ENCODE measurements at places on chromosomes 4 and X.

GRCh38 chr4:3821580-3822229, 55.5 kb downstream of the ADRA2C start:
- DNase-seq, result no peak

DNA sequence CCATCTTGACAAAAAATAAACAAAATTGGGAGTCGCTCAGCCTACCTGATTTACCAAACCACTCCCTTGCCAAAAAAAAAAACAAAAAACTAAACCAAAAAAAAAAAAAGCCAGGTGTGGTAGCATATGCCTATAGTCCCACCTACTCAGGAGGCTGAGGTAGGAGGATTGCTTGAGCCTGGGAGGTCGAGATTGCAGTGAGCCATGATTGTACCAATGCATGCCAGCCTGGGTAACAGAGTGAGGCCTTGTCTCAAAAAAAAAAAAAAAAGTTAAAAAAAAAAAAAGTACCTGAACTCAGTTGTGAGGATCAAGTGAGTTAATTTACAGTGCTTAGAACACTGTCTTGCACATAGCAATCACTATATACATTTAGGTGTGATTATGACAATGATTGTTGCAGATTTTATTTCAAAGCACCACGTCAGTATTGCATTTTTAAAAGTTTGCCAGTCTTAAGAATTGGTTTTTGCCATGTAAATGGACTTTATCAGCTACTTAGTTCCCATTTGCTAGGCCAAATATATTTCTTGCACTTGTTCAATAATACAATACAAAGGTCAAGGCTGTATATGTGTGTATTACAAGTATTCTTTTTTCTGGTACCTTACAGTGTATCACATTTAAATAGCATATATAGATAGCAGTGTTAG, 4.6 kb downstream of the NUDT9 start:
- no peak for DNase-seq

DNA sequence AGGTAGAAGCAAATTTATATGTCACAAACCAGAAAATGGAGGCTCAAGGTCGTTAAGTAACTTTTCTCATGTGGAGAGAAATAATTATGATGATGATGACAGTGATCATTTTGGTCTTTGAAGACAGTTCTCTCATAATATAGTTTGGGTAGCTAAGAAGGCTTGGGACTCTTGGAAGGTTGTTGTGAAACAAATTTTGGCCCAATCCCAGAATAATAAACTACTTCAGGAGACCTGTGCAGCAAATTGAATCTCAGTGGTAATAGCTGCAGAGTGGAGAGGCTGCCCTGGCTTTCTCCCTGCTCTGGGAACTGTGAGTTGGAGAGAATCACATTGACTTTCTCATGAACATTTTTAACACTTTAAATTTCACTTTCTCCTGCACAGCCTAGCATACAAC, 217.2 kb upstream of the BOD1L1 start:
- DNase-seq, result no peak

DNA sequence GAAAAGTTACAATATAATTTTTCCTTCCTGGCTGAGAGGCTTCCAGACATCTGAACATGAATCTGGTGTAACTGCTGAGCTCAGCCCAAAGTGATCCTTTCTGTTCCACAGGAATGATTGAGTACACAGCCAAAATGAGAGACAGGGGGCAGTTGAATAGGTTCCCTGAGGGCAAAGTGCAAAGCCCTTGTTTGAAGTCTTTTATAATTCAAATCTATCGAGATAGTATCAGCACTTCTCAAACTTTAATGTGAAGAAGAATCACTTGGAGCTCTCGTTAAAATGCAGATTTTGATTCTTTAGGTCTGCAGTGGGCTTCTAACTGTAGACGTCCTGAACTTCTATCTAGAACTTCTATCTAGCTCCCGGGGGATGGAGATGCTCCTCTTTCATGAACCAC, 54.4 kb upstream of the BMP2K start:
- DNase-seq, result no peak

- DNase-seq, result no peak
These were observed 63.7 kb downstream of the SPCS3 start for GRCh38 chr4:176383273-176384077.

DNA sequence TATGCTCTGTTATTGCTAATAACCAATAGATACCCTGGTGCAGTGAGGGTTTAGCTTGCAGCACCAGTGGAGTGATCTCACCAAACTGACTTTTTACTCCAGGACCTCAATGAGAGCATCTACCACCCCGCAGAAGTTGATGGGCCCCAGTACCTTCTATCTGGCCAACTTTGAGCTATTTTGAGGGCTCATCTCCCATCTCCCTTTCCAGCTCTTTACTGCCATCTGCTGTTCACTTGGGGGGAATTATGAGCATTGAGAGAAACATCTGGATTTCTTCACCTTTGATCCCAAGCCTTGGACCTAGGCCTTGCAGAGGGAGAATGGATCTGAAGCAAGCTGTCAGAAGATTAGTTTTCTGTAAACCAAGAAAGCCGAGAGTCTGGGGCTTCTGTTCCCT, 143.6 kb downstream of the TMEM164 start:
- no peak for DNase-seq

- no peak for DNase-seq
These were observed 75.3 kb upstream of the FTHL17 start for GRCh38 chrX:31147175-31147574.

DNA sequence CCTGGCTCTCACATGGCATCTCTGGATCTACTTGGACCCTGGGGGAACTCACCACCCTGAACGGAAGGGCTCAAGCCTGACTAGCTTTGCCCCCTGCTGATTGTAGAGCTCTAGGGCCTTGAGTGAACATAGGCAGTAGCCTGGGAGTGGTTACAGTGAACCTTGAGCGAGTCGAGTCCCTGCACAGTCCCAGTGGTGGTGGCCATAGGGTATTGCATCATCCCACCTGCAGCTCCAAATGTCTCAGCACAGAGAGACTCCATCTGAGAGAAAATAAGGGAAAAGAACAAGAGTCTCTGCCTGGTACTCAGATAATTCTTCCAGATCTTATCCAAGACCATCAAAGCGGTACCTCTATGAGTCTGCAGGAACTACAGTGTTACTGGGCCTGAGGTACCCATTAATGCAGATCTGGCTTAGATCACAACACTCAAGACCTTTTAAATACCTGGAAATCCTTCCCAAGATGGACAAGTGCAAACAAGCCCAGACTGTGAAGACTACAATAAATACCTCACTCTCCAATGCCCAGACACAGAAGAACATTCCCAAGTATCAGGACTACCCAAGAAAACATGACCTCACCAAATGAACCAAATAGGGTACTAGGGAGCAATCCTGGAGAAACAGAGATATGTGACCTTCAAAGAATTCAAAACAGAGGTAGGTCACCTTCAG, 167.5 kb upstream of the TET2 start:
- no peak for DNase-seq

Data from stimulated activated CD4-positive, alpha-beta T cell treated with anti-CD3 and anti-CD28 coated beads, Interleukin-1b, Interleukin-23, amount 100 ng/mL, for 1 hour (primary cell).